ENCODE measurements at places on chromosomes 3 and 15.

- no peak for DNase-seq
Observed at GRCh38 chr3:149476225-149476624, 1.7 kb downstream of the TM4SF4 start.

GRCh38 chr3:18888370-18888769 is 259.9 kb upstream of the KCNH8 start:
- no peak for DNase-seq

DNA sequence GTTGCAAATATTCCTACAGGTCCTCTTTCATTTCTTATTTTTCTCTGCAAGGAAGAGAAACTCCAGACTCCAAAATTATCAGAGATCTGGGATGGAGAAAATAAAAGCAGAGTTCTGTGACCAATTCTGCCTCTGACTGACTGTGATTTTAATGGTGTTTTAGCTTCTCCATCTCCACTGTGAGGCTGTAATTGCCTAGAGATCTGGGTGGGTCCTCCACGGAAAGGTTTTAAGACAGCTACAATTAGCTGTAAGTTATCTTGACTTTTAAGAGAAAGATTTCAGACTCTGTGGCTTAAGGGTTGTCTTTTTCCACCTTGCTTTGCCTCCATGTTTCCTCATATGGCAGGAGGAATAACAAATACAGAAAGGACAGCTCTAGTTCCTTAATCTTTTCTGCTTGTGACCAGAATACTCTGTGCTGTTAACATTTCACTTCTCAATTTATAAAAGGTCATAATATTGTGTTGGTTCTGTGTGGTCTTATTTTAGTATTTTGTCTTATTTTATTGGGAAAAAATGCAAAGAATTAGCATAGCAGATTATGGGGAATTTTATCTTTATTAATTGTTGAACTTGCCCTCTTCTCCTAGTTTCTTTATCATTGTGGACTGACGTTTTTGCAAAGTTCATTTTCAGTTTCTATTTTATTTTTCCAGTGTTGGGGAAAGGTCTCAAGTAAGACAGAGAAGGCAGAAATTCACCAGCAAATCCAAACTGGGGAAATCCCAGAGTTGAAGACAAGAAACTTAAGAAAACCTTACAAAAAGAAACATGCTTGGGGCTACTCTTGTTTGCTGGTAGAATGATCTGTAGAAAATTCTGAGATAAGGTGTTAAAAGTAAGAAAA is 157.9 kb downstream of the RAP2B start:
- DNase-seq: no peak

GRCh38 chr3:136535906-136536305 is 216.3 kb downstream of the STAG1 start:
- DNase-seq: peak; percentile 56

GRCh38 chr3:44506961-44507360 is 29.5 kb upstream of the ZNF445 start:
- DNase-seq: no peak

DNA sequence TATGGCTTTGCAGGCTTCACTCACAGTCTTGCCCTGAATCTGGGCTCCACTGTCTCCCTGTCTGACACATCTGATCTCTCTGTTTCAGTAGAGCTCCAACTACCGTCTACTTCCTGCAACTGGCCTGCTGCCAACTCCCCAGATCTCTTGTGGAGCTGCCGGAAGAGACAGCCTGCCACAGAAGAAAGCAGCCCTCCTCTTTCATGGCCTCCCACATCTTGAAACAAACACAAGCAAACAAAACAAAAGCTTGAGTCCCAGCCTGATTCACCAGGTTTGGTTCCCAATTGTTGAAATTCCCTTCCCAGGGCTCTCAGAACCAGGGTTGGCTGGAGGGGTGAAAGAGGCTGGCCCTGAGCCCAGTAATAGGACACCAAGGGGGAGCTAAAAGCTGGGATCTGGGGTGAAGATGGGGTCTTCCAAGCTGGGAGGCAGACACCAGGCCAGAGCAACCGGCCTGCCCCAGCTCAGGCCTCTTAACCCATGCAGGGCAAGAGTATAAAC is 55.3 kb upstream of the CA12 start:
- peak; percentile 79 for DNase-seq

GRCh38 chr3:122322095-122323075 is 2.7 kb upstream of the CSTA start:
- no peak for DNase-seq
